RPMI8226 (cell line): ENCODE measurements at places on chromosomes 5 and 9.

- DNase-seq, result no peak
These were observed 63.4 kb downstream of the AUH start for GRCh38 chr9:91298311-91298710.

DNA sequence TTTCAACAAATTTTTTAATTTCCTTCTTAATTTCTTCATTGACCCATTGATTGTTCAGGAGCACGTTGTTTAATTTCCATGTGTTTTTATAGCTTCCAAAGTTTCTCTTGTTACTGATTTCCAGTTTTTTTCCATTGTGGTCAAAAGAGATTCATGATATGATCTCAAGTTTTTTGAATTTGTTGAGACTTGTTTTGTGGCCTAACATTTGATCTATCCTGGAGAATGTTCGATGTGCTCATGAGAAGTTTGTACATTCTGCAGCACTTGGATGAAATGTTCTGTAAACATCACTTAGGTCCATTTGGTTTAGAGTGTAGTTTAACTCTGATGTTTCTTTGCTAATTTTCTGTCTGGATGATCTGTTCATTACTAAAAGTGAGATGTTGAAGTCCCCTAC lies 14.7 kb upstream of the PPIC start:
- DNase-seq, result no peak

DNA sequence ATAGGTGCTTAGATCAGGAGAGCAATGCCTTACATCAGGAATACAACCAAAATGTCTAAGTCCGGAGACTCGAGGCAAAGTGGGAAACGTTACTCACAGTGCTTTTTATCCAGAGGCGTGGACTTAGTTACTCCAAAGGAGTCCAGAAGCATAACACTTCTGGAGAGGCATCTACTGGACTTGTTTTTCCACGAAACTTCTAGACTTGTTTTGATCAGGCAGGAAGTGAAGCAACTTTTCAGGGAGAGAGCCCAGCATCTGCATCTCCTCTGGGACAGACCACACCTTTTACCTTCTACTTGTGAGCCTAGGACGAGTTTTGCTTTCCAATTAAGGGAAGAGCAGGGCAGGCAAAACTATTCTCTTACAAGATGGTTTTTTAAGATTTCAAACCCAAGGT lies 1.2 kb upstream of the TJP2 start:
- no peak for DNase-seq

- DNase-seq, result no peak
These were observed 21.9 kb downstream of the MOCS2 start for GRCh38 chr5:53087621-53088121.

- peak; percentile 51 for DNase-seq
These were observed 21.5 kb upstream of the WWC1 start for GRCh38 chr5:168269937-168270330.

DNA sequence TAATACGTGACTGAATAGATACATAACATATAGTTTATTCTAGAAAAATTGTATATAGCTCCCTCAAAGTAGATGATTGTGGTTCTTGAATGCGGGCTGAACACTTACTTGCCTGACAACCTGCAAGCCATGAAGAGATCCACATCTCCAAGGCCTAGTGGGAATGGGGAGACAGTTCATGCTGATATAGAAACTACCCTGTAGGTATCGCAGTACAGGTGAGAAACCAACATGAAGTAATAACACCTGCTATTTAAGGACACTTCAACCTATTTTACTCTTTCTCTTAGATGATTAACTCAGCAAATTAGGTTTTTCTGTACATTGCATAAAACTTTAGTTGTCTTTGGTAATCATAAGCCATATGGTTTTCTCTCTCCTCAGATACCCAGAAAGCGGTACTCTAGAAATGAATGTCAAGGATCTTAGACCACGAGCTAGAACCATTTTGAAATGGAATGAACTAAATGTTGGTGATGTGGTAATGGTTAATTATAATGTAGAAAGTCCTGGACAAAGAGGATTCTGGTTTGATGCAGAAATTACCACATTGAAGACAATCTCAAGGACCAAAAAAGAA lies 47.3 kb downstream of the UHRF2 start:
- no peak for DNase-seq

- no peak for DNase-seq
These were observed 28.5 kb upstream of the MATR3 start for GRCh38 chr5:139265001-139265400.
